Activated gamma-delta T cell (primary cell): ENCODE measurements at places on chromosomes 12 and 14.

- no peak for DNase-seq
Measured at GRCh38 chr12:50580436-50580835, 75.7 kb downstream of the DIP2B start.

- DNase-seq: no peak
Measured at GRCh38 chr12:127414636-127415035, 852.3 kb upstream of the TMEM132C start.

DNA sequence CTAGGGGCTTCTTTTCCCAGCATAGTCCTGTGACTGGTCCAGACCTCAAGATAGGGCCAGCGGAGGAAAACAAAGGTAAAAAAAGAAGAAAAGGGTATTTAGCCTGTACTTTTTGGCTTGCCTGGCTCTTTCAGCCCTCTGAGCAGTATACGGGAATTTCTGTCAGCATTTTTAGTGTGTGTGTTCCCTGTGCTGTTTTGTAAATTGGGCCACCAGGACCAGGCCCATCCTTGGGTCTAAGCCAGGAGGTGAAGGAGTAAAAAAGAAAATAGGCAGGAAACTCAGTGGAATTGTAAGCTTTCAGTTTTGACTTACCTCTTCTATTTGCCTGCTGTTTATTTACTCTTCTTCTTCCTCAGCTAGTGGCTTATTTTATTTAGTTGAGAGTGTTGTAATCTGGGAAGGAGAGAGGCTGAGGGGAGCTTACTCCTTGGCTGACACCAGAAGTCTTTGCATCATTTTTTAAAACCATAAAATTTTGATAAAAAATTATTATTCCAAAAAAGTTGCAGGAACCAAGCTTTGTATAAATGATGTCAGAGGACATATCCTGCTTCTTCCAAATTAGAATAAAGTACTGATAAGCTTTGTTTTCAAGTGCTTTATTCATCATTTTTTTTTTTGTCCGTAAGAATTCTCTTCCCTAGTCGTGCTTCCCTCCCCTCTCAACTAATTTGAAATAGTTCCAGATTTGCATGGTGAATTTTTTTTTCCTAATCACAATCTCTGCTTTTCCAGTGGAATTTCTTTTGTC, 63.7 kb downstream of the DIP2B start:
- no peak for DNase-seq

GRCh38 chr12:29082522-29082921, 66.6 kb upstream of the FAR2 start:
- no peak for DNase-seq

GRCh38 chr14:39617537-39617936, 185.3 kb upstream of the FBXO33 start:
- DNase-seq: no peak
